ENCODE measurements at places on chromosomes 6 and 20.

DNA sequence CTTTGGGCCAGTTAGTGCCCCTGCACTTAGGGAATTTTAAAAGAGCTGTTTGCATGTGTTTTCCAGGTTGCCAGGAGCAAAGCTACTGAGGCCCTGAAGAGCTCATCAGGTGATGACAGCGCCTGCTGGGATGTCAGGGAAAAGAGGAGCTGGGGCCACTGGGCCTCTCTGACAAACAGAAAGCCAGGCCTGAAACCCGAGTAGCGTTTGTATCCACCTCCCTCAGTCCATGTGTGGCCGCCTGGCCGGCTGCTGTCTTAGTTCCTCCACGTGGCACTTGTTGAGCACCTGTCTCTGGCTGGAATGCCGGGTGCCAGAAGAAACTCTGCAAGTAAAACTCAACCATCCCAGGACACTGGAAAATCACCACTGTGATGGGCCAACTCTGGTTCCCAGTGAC, 601.2 kb downstream of the CDH26 start:
- no peak for DNase-seq

DNA sequence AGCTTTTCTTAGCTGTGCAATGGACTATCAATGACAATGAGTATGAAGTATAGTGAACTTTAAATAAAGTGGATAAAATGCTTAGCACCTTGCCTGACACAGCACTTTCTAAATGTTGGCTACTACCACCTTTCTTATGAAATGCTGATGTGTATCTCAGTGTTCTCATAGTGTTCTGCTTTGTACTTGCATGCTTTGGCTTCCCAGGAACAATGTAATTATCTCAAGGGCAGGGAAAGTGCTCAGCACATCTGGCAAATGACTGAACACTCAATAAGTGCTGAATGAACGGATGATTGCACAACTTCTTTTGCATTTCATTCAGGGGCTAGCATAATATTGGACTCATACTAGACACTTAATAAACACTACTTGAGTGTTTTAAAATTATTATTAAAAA, 28.2 kb upstream of the NOX3 start:
- no peak for DNase-seq

GRCh38 chr6:105753620-105754211, 332.4 kb upstream of the PRDM1 start:
- DNase-seq: no peak

- no peak for DNase-seq
Observed at GRCh38 chr20:40449974-40450616, 238.9 kb downstream of the MAFB start.

GRCh38 chr6:36139991-36140710, 9.8 kb downstream of the MAPK13 start:
- DNase-seq: no peak

DNA sequence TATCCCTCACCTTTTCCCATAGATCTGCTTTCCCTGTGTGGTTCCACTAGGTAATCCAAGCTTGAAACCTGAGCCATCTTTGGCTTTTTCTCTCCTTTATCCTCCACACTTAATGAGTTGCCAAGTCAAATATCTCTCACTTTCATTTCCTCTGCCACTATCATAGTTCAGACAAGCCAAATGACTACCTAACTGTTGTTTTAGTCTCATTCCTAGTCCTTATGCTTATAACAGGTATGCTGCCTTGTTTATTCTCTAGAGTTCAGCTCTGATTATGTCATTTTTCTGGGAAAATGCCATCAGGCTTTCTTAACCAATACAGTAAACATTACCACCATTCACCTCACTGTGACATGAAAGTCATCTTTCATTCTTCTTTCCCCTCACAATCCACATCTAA, 6.5 kb downstream of the EFHC1 start:
- DNase-seq: no peak

Measured in CD4-positive, alpha-beta T cell treated with Interleukin-17A for 1 hour (primary cell).